ENCODE measurements at places on chromosomes 16 and 17. TPM values are rescaled to one million over a fixed set of nuclear protein-coding genes. Genes with fewer than 3 reads are reported as not detected.

The TBC1D26 gene
- total RNA-seq = 1.5 TPM

The CLDN6 gene
- total RNA-seq = not detected

GRCh38 chr16:23537390-23537789 lies 19.8 kb downstream of the EARS2 start:
- no peak for ATAC-seq

DNA sequence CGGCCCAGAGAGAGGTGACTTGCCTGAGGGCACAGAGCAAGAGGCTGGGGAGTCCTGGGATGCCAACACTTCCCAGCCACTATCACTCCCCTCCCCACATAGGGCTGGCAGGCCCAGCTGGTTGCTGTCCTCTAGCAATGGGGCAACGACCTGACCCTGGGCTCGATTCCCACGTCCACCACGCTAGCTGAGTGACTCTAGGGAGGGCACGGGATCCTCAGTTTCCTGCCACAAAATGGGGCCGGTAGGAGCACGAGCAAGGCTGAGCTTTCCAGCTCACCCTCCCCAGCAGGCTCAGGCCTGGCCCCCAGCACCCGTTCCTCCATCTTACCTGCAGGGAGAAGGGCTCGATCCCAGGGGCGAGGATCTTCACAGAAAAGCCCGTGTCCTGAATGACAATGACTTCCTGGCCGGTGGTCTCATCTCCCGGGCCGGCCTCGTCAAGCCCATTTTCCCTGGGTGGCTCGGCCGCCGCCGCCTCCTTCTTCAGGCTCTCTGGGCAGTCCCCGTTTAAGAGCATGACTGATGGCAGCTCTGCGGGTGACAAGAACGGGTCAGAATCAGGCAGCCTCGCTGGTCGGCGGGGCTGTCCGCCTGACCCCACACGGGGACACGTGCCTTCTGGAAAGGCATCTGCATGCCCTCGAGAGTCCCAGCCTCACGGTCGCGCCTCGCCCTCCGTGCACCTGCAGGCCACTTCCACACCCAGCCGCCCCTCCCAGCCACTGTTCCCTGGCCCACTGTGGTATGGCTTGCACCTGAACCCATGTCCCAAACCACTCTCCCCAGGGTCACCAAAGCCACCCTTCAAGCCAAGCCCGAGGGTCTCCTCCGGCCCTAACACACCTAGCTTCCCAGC lies 7.3 kb downstream of the CLUH start:
- no peak for ATAC-seq

DNA sequence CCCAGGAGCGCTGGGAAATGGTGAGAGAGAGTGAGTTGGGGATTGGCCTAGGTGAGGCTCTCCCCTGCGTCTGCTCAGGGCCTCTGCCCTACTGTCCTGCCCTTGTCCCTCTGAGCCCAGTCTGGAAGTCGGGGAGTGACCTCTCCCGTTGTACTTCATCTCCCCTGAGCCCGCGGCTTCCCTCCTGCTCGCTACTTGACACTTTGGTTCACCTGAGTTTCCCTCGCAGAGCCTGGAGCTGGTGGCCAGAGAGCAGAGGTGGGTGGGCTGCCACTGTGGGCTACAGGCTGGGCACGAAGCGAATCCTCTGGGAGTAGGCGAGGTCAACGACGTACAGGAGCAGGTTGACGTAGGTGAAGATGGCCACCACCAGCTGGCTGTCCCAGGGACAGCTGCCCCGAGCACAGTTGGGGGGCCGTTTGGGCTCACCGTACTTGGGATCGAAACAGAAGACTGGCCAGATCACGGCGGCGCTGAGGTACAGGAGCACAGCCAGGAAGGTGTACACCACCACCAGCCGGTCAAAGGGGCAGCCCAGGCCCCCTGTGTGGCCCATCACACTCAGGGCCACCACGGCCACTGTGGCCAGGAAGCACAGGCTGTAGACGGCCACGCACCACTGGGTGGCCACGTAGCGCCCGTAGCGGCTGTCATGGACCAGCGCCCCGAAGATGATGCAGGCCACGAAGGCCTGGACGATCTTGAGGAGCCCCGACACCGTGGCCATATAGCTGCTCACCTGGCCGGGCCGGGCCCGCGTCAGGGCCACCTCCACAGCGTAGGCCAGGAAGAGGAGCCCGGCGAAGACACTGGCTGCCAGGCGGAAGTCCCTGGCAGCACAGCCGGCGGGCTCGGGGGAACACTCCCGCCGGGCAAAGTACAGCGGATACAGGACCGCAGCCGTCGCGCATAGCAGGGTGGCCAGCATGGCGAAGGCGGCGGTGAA lies 3.7 kb upstream of the PYCR1 start:
- ATAC-seq = no peak

GRCh38 chr17:27315322-27315721 lies 21.4 kb downstream of the WSB1 start:
- no peak for ATAC-seq

GRCh38 chr17:58813712-58814111 lies 58.1 kb downstream of the PPM1E start:
- ATAC-seq = no peak

DNA sequence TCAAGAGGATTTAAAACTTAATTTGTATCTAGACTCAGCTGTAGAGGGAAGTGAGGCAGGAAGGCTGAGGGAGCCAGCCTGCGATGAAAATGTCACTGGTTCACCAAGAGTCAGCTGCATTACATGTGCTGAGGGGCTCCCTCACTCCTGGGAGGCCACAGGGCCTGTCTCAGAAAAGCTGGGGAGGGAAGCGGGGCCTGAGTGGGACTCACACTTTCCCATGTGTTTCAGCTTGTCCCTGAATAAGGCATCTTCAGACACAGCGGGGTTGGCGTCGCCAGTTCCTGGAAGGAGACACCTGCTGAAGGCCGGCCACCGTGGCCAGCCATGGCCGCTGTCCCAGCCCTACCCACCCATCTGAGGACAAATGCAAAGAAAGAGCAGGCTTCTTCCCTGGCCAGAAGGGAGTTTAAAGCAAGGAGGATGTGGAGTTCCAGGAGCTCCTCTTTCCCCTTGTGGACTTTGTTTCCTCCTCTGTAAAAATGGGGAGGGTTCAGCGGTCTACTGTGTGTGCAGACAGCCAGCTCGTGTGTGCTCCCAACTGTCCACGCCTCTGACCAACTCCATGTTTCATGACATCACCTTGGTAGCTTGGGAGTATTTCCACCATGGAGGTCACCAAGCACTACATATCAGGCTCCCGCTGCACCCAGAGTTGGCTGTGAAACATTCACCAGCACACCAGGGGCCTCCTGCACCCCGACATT lies 19.2 kb upstream of the MRPS23 start:
- no peak for ATAC-seq

Measured in activated T-helper 17 cell treated with anti-CD3 and anti-CD28 coated beads, Interleukin-2, amount 50 U/mL, for 72 hours (primary cell).